ENCODE measurements at places on chromosomes 2 and 18. TPM values are rescaled to one million over a fixed set of nuclear protein-coding genes. Genes with fewer than 3 reads are reported as not detected.

Gene ESCO1
- total RNA-seq = 9.2 TPM

Gene UGT1A5
- total RNA-seq = not detected

Gene HOXD12
- not detected for total RNA-seq

Gene TMEM214
- total RNA-seq = 66.8 TPM

Gene FAM237A
- total RNA-seq = not detected

Gene ERFE
- total RNA-seq = 9.1 TPM
